PC-9 (cell line): ENCODE measurements at places on chromosomes 13 and 19.

DNA sequence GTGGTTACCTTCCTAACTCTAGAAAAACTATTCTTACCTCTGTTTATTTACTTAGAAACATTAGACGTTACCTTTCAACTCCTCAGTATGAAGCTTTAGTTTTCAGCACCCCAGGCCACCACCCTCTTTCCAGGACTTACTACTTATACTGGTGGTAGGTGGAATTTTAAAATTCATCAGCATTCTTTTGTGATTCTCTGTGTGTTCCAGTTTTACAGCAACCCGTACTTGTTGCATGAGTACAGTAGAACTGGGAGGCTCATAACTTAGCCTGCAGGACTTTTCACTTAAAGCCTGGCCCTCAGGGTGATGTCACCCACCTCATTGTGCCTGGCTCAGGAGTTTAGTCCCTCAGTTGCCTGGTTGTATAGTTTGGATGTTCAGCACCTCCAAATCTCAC, 49.4 kb upstream of the ALOX5AP start:
- H3K4me3 ChIP-seq: no peak overlapping the region
- peaks cover 15% of the 10 kb centered on the region for H3K4me1 ChIP-seq
- H3K27me3 ChIP-seq: no peaks in the 10 kb centered on the region
- no peak for DNase-seq
- no peak overlapping the region for H3K27ac ChIP-seq
- no peaks in the 10 kb centered on the region for H3K36me3 ChIP-seq

DNA sequence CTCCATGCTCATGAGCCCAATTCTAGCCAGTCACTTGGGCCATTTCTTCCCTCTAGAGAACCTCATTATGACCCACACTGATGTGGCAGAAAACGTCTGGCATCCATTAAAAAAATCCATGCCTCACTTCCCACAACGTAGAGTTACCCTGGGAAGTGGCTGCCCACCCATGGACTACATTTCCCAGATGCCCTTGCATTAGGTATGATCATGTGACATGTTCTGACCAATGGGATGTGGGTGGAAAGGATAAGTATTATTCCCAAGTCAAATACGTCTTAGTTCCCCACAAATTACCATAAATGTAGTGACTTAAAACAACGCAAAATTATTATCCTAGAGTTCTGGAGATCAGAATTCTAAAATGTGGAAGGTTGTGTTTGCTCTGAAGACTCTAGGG, 47.9 kb upstream of the ZNRF4 start:
- no peaks in the 10 kb centered on the region for H3K36me3 ChIP-seq
- H3K4me3 ChIP-seq: no peak overlapping the region
- no peak overlapping the region for H3K27ac ChIP-seq
- H3K4me1 ChIP-seq: no peaks in the 10 kb centered on the region
- peaks cover 27% of the 10 kb centered on the region; the same call in 1 of the 2 replicates for H3K27me3 ChIP-seq
- no peak for DNase-seq

DNA sequence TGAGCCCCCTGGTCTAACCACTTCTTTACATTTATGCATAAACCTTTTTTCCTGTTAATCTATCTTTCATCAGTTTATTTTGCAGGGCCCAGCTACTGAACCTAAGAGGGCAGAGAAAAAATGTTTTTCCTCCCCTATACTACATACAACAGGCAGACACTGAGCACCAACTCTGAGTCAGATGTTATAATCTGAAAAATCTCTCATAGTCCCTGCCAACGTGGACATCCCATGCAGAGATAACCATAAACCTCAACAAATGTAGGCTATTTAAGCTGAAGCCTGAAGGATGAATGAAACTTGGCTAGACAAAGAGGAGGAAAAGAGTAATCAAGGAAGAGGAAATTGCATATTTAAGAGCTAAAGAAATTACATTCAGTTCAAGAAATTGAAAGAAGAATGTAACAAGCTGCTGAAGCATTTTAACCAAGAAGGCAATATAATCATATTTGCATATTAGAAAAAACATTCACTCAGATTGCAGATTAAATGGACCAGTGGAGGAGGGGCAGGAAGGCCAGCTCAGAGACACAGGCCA, 2.6 kb downstream of the NEK3 start:
- peaks cover 22% of the 10 kb centered on the region for H3K27me3 ChIP-seq
- no peaks in the 10 kb centered on the region for H3K36me3 ChIP-seq

- peaks cover 12% of the 10 kb centered on the region; the same call in 1 of the 2 replicates for H3K36me3 ChIP-seq
- DNase-seq: no peak
- no peak overlapping the region for H3K27ac ChIP-seq
- peaks cover 17% of the 10 kb centered on the region for H3K4me1 ChIP-seq
These were observed 6.2 kb downstream of the PRKD2 start for GRCh38 chr19:46710687-46711086.

DNA sequence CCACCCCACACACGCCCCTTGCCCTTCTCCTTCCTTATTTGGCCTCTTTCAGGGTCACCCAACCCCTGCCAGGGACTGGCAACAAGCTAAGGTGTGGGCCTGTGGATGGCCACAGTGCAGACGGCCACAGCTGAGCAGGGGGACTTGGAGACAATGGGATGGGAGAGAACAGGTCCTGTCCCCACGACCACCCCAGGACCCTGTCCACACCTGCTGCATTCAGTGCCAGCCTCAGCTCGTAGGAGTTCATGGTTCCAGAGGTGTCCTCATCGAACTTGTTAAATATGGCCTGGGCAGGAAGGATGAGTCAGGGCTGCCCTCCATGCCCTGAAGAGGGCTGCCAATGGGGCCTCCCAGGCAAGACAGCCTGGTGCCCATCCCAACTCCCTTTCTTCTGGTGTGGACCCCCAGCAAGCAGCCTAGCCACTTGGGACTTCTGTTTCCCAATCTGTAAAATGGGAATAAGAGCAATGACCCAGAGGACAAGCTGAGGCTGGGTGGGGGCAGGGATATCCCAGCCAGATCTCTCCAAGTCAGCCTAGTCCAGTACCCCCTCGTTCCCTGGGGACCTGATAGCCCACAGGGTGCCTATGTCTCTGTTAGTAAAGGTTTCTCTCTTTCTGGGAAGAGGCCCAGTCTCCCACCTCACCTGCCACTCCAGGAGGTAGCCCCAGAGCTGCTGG, 10.6 kb downstream of the CAPN12 start:
- no peak for DNase-seq
- H3K4me1 ChIP-seq: peaks cover 41% of the 10 kb centered on the region
- peak overlapping the region; percentile 68; the same call in 1 of the 2 replicates for H3K4me3 ChIP-seq
- no peaks in the 10 kb centered on the region for H3K27me3 ChIP-seq

DNA sequence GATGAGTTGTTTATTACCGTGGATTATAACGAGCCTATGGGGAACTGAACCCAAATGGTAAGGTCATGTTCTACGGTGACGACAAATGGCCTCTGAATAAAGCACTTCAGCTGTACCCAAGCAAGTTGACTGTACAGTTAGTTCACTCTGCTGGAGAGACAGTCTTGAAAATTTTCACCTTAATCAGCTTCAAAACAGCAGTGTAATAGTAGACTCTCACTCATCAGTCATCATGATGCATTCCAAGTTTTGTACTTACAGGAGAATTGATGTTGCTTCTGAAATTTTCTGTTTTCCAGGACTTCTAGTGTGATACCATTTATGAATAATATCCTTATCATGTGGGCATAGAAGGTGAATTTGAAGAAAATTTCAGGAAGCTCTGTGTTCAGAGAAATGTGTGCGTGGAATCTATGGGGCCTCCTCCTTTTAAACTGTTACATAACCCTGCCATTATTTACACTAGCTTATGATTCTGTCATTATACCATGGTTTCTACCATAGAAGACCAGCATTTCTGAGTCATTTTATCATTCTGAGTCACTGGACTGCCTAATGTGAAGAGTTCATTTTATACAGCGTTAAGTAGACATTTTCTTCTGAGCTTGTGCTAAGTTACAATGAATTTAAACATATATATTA, 96.9 kb downstream of the WDFY2 start:
- H3K4me3 ChIP-seq: no peak overlapping the region
- DNase-seq: no peak
- H3K36me3 ChIP-seq: no peaks in the 10 kb centered on the region
- H3K4me1 ChIP-seq: peaks cover 25% of the 10 kb centered on the region

- H3K4me1 ChIP-seq: no peaks in the 10 kb centered on the region
- no peaks in the 10 kb centered on the region for H3K27me3 ChIP-seq
- H3K27ac ChIP-seq: no peak overlapping the region
- no peak overlapping the region for H3K4me3 ChIP-seq
These were observed 1330.1 kb upstream of the SPRY2 start for GRCh38 chr13:81671064-81671463.

DNA sequence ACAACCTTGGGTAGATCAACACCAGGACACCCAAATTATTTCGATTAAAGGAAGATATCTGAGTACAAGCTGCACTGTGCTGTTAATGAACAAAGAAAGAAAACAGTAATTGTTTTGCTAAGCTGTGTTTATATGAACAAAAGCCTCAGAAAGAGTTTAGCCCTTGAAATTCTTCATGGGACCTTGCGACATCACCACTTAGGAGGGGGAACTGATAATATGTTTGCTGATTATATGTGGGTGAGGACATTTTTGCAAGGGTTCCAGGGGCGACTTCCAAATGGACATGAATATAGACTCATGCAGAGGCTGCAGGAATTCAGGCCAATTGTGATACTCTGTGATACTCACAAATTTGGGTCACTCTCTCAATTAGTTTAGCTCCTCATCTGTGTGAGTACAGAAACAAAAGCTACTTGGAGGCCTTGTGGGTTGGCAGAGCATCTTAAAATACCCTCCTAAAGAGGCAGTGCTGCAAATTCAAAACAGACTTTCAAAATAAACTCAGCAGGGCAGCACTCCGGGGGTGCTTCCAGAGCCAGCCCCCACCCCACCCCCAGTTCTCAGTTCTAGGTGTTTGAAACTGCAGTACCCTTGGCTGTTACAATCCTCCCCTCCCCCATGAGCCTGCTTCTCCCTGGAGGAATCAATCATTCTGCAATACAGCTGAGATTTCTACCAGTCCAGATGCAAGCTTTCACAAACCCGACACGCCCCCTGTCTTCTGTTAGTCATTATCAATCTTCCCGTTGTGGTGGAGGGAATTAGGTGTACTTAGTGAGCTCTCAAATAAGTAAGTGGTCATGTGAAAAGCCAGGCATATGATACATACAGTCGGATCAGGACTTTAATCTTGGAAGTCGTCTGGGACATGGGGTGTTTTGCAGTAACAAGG, 97.0 kb upstream of the MBNL2 start:
- H3K4me1 ChIP-seq: peaks cover 81% of the 10 kb centered on the region
- H3K27ac ChIP-seq: peak overlapping the region; percentile 81
- no peaks in the 10 kb centered on the region for H3K27me3 ChIP-seq
- DNase-seq: peak; percentile 90
- H3K36me3 ChIP-seq: no peaks in the 10 kb centered on the region

DNA sequence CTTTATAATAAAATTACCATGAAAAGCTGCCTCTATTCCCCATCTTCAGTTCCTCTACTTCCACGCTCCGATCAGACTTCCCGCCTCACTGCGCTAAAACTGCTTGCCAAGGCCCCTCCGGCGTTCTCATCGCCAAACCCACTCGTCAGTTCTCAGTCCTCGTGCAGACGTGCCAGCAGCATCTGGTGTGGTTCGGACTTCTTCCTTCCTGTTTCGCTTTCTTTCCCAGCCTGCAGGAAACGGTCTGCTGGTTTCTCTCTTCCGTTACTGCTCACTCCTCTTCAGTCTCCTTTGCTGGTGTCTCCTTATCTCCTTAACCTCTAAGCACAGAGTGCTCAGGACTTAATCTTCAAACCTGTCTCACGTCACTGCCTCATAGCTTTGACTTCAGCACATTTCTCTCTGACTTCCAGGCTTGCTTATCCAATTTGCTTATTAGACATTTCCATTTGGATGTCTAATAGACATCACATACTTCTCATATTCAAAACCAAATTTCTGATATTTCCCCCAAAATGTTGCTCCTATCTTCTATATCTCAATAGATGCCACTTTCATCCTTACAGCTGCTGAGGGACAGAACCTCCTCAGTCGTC, 40.3 kb downstream of the RCBTB2 start:
- no peak overlapping the region for H3K4me3 ChIP-seq
- H3K4me1 ChIP-seq: 0 out of 2 replicates have a peak, but pooled peaks cover 4% of the 10 kb centered on the region
- no peaks in the 10 kb centered on the region for H3K27me3 ChIP-seq
- no peaks in the 10 kb centered on the region for H3K36me3 ChIP-seq
- no peak overlapping the region for H3K27ac ChIP-seq

GRCh38 chr13:34412295-34412694, 529.8 kb upstream of the NBEA start:
- H3K27ac ChIP-seq: no peak overlapping the region
- no peaks in the 10 kb centered on the region for H3K36me3 ChIP-seq
- H3K4me1 ChIP-seq: peaks cover 16% of the 10 kb centered on the region

DNA sequence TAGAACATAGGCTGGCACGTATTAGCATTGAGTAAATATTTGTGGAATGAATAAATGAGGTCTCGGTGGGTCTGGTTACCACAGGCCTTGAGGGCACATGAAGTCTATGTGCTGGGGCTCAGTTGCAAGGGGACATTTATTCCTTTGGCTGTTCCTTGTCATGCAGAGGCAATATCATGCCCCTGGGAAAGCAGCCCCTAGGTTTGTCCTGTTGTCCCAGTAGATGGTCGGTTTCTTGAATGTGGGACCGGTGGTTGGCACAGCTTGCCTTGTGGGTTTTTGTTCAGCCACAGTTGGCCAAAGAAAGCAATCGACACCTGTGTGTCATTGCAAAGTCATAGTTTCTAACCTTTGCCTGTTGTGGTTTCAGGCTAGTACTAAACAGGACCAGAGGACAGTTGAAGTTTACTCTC, 24.7 kb upstream of the GPR183 start:
- H3K27me3 ChIP-seq: no peaks in the 10 kb centered on the region
- H3K4me3 ChIP-seq: no peak overlapping the region
- H3K4me1 ChIP-seq: no peaks in the 10 kb centered on the region
- peaks cover 11% of the 10 kb centered on the region; the same call in 1 of the 2 replicates for H3K36me3 ChIP-seq
- no peak for DNase-seq

- no peaks in the 10 kb centered on the region for H3K36me3 ChIP-seq
- no peak for DNase-seq
- H3K4me1 ChIP-seq: peaks cover 10% of the 10 kb centered on the region
- no peak overlapping the region for H3K4me3 ChIP-seq
- H3K27ac ChIP-seq: no peak overlapping the region
These were observed 4.0 kb downstream of the SMAD9 start for GRCh38 chr13:36915896-36916640.

GRCh38 chr19:13840305-13841085, 36.4 kb upstream of the NANOS3 start:
- no peaks in the 10 kb centered on the region for H3K27me3 ChIP-seq
- peak; percentile 90 for DNase-seq
- peaks cover 72% of the 10 kb centered on the region for H3K4me1 ChIP-seq
- peak overlapping the region; percentile 97 for H3K27ac ChIP-seq
- H3K36me3 ChIP-seq: peaks cover 15% of the 10 kb centered on the region

DNA sequence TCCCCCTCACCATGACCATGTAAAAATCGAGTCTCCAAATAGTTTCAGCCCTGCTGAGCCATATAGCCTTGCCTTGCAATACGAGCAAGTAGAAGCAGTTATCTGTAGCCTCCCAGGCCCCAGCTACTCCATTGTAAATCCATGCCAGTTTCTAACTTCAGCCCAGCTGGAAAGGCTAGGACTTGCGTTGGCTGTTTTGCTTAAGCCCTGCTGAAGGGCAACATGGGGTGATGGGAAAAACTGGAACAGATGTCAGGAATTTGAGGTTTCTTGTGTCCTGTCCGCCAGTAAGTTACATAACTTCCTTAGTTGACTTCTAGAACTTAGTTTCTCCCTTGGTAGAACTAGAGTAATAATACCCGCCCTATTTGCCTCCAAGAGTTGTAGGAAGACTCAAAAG, 216.0 kb upstream of the SERP2 start:
- no peak overlapping the region for H3K27ac ChIP-seq
- no peaks in the 10 kb centered on the region for H3K27me3 ChIP-seq
- no peak overlapping the region for H3K4me3 ChIP-seq
- no peak for DNase-seq
- H3K4me1 ChIP-seq: peaks cover 32% of the 10 kb centered on the region
